ACHN (cell line): ENCODE measurements at places on chromosomes 16 and 17.

DNA sequence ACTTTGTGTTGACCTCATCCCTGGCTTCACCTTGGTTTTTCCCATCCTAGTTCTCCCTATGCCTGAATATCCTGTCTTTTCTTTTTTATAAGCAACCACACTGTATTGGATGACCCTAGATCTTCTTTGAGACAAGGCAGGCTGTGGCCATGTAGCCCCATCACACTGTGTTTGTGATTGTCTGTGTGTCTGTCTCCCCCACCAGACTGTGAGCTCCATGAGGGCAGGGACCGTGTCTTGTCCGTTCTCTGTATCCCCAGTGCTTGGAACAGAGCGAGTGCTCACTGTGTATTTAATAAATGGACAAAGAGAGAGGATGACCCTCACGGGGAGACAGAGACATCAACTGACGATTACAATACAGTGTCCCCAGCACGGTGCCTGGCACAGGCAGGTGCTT is 7.1 kb downstream of the SLC25A39 start:
- DNase-seq = no peak

DNA sequence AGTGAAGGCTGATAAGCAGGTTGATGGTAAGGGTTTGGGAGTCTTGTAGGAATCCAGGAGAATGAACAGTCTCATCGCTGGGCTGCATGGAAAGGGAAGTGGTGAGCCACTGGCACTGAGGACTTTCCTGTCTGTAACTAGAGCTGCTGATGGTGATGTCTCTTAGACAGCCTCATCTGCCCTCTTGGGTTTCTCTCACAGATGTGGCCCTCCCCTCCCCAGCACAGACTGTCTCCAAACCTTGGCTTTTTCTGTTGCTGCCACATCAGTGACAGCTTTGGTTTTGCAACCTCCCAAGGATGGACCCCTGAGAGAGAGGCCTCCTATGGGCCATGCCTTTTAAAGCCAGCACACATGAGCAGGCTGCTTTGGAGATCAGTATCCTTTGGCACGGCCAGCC is 16.9 kb downstream of the PLCG2 start:
- no peak for DNase-seq

DNA sequence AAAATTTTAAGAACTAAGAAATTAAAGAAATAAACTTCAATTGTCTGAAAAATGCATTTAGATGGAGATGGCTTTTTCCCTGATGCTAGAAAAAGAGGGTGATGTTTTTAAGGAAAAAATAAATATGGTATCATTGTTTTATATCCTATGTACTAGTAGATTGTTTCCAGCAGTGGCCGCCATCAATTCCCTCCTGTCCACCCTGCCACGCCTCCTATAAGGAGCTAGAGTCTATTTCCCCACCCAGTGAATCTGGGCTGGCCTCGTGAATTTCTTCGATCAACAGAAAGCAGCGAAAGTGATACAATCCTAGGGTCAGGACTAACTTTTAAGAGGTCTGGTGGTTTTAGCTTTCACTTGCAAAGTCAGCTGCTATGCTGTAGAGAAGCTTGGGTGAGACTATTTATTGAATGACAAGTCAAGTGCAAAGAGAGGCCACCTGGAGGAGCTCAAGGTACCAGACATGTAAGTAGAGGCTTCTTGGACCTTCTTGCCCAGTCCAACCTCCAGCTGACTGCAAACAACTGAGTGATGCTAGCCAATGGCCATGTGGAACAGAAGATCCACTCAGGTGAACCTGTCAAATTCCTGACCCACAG is 80.9 kb upstream of the MTMR4 start:
- peak; percentile 13 for DNase-seq

DNA sequence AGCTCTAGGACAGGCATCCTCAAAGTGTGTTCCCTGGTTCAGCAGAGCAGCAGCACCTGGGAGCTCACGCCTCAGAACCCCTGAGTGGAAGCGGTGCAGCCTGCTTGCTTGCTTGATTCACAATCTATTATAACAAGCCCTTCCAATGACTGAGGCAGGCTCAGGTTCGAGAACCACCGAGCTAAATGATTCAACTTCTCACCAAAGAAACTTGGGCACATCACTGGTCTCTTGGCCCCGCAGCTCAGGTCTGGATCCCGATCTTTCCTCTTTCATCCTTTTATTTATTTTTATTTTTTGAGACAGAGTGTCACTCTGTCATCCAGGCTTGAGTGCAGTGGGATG is 24.5 kb downstream of the CLUH start:
- no peak for DNase-seq

- DNase-seq = no peak
Observed at GRCh38 chr16:26765087-26765486, 301.6 kb upstream of the C16orf82 start.
